ENCODE measurements at places on chromosomes 3 and 15.
A peak's percentile ranks its signal among the peaks of the same experiment; 100 is the strongest.

- DNase-seq: peak; percentile 15
Measured at GRCh38 chr3:43024181-43024885, 45.2 kb downstream of the GASK1A start.

DNA sequence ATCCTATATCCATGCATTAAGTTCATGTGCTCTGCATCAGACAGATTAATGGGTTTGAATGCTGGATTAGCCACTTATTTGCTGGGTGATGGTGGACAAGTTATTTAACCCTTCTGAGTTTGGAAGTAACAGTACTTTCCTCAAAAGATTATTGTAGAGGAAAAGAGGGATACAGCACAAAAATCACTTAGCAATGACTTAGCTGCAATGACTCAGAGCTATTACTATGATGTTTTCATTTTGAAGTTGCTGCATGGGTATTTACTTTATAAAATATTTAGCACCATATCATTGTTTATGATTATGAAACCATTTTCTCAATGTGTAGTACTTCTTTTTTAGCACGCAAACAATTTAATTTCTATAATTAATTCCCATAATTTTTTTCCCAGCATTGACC is 248.4 kb downstream of the MYRIP start:
- DNase-seq: no peak

DNA sequence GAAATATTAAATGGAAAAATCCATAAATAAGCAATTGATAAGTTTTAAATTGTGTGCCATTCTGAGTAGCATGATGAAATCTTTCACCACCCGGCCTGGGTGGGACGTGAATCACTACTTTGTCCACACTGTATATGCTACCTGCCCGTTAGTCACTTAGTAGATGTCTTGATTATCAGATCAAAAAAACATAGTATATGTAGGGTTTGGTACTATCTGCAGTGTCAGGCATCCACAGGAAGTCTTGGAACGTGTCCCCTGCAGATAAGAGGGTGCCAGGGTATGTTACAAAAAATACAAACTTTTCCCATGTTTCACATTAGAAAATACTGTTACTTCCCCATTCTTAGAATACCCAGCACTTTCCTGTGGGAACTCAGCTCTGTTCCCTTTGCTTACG is 35.2 kb downstream of the FAM81A start:
- no peak for DNase-seq

DNA sequence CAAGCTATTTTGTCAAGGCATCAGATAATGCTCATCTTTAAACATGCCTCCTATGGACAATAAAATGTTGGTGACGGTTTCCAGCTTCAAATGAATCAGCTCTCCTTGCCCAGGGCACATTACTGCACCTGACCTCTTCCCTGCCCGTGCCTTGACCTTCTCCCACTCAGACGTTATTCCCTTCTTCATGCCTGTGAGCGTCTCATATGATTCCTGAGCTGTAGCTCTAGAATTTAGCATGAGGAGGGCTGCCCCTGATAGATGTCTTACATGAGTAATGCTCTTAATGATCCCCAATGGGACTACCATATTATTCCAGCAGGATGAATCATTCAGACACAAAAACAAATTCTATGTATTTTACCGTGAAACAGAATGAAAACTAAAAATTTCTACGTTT is 762.7 kb downstream of the ROBO1 start:
- DNase-seq: no peak

- DNase-seq: no peak
Measured at GRCh38 chr15:93500155-93500554, 411.1 kb upstream of the RGMA start.

- no peak for DNase-seq
Measured at GRCh38 chr3:125552401-125552800, 32.4 kb upstream of the SNX4 start.

DNA sequence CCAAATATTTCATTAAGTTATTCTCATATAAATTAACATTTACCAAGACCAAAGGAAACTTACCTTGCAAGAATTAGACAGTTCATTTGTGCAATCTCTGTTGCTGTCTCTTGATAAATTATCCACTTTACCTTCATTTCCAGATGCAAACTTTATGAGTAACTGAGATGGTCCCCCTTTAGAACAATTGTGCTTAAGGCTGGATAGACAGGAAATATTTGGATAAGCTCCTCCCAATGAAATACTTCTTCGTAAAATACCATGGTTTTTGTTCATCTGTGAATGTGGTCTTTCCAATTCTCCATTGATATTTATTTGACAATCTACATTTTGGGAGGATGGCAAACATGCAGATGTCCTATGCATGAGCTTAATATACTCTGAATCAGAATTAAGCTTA is 78.2 kb downstream of the NEDD4 start:
- no peak for DNase-seq

- DNase-seq: no peak
Measured at GRCh38 chr3:10771486-10772270, 44.4 kb upstream of the SLC6A11 start.

DNA sequence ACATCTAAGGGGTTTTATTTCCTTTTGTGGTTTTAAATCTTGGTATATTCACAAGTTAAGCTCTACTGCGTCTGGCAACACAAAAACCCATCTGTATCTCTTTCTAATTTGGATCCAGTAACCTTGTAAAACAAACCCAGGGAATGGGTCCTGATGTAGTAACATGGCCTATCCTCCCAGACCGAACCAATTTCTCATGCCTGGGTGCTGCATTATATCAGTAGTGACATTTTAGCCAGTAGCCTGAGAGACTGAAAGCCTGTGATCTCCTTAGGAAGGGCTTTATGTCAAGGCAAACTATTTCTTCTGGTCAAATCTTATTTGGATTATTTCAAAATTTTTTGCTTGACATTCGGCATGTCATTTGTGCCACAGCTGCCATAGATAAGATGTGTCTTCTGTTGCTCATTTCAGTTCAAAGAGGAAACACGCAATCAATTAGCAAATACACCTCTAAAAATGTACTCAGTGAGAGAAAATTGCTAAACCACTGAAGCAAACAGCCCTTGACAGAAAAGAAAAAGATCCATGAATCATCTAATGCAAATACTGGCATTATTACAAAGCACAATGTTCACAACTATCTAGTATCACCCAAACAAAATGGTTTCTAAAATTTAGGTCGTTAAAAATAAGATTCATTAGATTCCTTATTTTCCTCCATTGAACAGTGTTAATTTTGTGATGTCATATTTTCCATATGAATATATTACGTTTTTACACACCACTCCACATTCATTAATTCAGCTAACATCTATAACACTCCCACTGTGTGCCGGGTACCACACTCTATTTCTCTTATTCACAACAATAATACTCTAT is 4.0 kb downstream of the NPTN start:
- no peak for DNase-seq

- no peak for DNase-seq
Measured at GRCh38 chr3:158733656-158734055, 1.4 kb upstream of the RARRES1 start.

DNA sequence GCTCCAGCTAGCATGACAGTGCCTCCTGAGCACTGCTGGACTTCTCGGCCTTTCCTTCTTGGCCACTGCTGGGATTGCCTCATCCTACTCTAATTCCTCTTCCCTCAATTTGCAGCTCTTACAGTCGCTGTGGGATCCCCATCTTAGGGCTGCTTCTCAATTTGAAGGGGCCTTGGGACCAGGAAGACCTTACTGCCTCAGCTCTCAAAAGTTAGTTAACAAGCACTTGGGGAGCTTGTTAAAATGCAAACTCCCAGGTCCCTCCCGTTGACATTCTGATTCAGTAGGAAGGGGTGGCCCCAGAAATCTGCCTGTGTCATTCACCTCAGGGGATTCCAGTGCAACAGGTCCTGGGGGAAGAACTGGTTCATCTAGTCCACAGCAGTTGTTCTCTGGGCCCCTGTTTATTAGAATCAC is 14.8 kb downstream of the BDH1 start:
- no peak for DNase-seq

GRCh38 chr3:78689378-78689777 is 1078.4 kb downstream of the ROBO1 start:
- no peak for DNase-seq

DNA sequence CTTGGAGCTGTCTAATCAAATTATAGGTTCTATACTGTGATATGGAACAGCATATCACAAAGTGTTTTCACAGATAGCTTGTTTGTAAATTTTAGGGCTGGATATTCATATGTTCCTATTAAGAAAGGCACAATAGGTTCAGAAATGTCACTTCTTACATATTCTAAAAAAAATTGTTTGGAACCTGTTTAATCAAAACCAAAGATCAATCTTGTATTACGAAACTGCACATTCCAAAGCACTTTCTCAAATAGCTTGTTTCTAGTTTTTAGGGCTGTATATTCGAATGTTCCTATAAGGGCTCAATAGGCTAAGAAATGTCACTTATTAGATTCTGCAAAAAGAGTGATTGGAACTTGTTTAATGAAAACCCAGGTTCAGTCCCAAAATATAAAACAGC is 67.4 kb upstream of the OSBPL11 start:
- DNase-seq: no peak

- DNase-seq: no peak
Measured at GRCh38 chr3:57068437-57069089, 8.1 kb downstream of the SPATA12 start.

- DNase-seq: no peak
Measured at GRCh38 chr3:33636125-33636850, 81.8 kb downstream of the CLASP2 start.

GRCh38 chr15:40105517-40106202 is 3.0 kb downstream of the BMF start:
- peak; percentile 45 for DNase-seq

- DNase-seq: no peak
Measured at GRCh38 chr3:195164573-195165264, 106.2 kb downstream of the XXYLT1 start.

DNA sequence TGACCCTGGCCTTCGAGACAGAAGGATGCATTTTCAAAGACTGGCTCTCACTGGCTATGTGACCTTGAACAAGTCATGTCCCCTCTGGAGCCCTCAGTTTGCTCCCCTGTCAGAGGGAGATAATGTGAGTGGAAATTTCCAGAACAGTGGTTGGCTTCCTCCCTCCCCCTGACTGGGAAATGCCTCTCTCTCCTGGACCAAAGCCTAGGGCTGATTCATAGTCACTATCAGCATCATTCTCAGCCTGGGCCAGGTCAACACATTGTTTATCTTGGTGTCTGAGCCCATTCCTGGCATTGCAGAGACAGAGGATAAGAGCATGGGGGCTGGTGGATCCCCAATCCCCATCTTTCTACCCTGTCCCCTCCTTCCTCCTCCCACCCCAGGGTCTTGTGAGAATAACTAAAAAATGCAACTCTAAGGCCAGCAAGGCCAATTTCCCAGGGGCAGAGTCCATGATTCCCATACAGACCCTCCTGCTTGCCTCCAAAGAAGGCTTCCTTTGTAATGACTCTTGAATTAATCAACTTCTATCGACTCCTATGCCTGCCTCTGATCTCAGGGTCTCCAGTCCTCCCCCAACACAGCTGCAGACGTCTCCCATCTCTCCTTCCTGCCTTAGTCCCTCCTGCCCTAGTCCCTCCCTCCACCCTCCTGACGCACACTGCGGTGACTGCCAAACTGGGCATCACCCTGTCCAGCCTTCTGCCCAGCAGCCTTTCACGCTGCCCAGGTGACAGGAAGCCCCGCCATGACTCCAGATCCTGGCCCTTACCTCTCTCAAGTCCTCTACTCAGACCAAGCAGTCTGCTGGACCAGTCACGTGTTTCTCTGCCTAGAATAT is 35.4 kb upstream of the CORO2B start:
- DNase-seq: no peak

DNA sequence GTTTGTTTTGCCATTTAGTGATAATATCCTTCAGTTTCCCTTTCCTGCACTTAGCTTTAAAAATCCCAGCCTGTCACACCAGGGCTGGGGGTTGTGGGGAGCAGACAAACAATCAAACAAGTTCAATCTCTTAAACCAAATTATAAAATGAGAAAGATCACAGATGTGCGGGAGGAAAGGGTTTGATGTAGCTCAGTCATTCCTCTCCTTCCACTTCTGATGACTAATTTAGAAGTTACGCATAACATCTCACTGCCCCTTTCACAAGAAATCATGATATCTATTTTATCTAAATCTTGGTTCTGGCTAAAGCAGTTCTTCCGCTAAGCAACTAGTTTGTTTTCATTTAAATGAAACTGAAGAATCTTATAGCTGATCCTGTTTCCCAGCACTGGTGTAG is 34.1 kb upstream of the ATG7 start:
- no peak for DNase-seq

DNA sequence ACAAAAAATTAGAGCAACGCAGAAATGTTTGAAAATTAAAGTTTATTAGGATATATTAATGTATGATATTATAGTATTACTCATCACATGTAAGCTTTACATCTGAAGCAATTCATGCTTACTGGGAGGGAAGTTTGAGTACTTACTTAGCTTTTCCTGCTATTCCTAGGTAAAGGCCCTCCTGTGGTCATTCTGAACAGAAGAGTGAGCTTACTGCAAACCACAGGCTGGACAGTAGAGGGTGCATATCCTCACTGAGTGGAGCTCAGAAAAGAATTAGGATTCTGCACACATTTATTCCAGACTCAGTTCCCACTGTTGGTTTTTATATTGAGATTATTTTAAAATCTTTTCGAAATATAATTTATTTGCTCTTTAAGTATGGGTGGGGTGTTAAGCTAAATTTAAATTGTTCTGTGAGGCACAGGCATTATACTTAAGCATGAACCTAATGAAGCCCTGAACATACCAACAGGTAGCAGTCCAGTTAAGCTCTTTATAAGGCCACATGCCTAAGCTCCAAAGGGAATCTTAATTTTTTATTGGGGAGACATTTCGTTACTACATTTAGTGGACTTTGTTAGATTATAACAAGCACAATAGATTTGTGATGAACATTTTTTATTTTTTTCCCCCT is 10.2 kb downstream of the MRPS22 start:
- no peak for DNase-seq

- DNase-seq: peak; percentile 55
Measured at GRCh38 chr3:42701371-42702065, 1.1 kb downstream of the HHATL start.

DNA sequence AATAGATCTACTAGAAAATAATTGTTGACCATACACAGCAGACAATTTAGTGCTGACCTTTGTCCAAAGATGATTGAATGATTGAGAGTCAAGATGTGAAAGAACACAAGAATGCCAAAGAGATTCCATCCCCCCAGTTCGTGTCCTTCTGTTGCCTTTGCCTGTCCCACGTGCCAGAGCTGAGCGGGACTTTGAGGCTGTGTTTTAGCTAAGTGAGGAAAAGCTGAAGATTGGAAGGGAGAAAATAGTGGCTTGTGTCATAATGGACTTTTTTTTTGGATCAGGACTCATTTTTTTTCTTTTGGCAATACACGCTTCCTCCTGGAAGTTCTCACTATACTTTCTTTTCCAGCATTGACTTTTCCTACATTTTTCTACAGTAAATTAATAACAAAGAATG is 206.6 kb upstream of the MDFIC2 start:
- no peak for DNase-seq

GRCh38 chr3:149243540-149243939 is 21.9 kb upstream of the CP start:
- DNase-seq: no peak

GRCh38 chr15:77097921-77098320 is 27.0 kb upstream of the TSPAN3 start:
- no peak for DNase-seq

DNA sequence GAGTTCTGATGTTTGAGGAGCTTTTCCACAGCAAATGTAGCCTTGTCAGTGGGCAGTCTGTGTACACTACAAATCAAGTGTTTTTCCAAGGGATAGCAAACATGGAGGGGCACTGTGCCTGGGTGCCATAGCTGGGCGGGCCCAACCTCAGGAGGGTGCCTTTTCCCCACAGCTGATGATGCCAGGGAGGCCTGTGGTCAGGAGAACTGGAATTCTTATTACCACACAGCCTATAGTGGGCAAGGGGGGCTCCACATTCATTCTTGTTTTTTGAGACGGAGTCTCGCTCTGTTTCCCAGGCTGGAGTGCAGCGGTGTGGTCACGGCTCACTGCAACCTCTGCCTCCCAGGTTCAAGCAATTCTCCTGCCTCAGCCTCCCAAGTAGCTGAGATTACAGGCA is 41.8 kb downstream of the SYNM start:
- DNase-seq: no peak
